ENCODE measurements at places on chromosomes 16 and 17.

GRCh38 chr17:82063424-82064415, 1.9 kb downstream of the DUS1L start:
- no peak for DNase-seq

- no peak for DNase-seq
Observed at GRCh38 chr16:49416001-49416675, 42.5 kb downstream of the C16orf78 start.

GRCh38 chr17:44636562-44636961, 19.7 kb upstream of the MEIOC start:
- no peak for DNase-seq

GRCh38 chr16:9092282-9092977, 986 bp downstream of the HAPSTR1 start:
- peak; percentile 26 for DNase-seq

- no peak for DNase-seq
Observed at GRCh38 chr17:74739227-74739831, 2.3 kb downstream of the RAB37 start.

GRCh38 chr16:1028056-1028455, 44.5 kb upstream of the SSTR5 start:
- DNase-seq, result no peak

GRCh38 chr17:73427198-73427597, 115.4 kb upstream of the CDC42EP4 start:
- DNase-seq, result no peak

DNA sequence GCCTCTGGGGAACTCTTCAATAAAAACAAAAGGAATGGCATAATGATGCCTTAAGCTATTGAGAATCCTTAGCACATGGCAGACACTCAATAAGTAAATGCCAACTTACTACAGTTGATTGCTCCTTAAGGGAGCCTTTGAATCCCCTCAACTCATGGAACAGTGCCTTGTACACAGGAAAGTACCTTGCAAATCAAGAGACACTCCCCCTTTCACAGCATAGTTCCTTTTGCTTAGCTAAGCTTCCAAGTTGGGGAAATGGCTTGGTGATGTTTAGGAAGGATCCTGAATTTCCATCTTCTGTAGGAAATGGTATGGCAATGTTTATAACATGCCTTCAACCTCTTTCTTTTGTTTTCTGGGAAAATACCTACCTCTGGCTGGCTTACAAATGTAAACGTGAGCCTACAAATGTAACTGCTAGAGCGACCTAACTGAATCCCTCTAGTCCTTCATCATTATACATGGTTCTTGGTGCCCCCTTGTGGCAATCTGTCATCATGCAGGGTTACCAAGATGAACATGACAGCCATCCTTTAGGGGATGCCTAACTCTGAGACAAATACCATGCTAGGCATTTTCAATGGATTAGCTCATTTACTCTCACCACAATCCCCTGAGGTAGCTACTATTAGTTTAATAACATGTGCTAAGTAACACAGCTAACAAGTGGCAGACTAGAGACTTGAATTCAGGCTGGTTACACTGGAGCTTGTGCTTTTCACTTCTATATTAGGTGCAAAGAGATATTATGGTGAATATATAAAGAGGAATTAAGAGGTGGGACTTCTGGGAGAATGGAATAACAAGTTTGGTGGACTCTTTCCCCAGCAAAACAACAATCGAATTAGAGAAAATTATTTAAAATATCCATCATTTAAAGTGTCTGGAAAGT, 65.0 kb downstream of the MMD start:
- peak; percentile 76 for DNase-seq

DNA sequence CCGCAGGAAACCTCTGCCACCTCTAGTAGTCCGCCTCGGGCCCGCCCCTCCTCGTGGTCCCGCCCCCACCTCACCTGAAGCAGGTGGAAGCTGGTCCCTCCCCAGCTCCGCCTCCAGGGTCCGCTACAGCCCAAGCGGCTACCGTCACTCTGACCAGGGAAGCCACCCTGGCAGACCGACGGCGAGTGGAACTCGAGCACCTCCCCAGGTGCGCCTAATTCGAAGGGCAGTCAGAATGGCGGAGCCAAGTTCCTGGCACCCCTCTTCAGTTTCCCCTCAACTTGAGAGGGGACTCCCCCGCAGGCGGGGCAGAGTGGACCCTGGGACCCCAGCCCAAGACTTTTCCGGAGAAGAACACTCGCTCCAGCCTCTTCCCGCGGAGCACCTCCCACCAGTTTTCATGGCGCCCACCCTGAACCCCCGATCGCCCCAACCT, 507 bp downstream of the FHOD1 start:
- no peak for DNase-seq

DNA sequence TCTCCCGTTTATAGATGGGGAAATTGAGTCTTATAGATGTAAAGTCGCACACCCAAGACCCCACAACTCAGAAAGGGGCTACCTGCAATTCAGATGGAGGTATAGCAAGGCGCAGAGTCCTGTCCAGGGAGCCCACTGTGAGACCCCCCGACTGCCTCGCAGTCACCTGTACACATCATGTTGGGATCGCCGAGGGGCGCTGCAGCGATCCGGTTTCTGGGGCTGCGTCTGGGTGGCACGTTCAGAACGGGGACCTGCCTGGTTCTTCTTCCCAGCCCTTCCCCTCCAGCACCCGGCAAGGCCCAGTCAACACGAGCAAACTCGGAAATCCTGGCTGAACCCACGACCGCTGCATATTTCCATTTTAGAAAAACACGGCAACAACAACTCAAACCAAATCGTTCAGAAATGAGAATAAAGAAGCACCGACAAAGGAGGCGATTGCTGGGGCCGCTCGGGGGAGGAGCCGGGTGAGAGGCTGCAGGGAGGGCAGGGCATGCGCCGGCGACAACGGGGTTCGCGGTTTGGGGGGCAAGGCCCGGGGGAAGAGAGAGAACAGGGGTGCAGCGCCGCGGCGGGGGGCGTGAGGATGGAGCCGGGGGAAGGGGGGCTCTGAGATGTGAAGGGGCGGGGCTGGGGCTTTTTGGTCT, 643 bp downstream of the HSDL1 start:
- peak; percentile 32 for DNase-seq

GRCh38 chr16:78163772-78164670, 64.6 kb downstream of the WWOX start:
- DNase-seq, result no peak

- DNase-seq, result no peak
Observed at GRCh38 chr16:24123275-24123674, 132.9 kb upstream of the CACNG3 start.

DNA sequence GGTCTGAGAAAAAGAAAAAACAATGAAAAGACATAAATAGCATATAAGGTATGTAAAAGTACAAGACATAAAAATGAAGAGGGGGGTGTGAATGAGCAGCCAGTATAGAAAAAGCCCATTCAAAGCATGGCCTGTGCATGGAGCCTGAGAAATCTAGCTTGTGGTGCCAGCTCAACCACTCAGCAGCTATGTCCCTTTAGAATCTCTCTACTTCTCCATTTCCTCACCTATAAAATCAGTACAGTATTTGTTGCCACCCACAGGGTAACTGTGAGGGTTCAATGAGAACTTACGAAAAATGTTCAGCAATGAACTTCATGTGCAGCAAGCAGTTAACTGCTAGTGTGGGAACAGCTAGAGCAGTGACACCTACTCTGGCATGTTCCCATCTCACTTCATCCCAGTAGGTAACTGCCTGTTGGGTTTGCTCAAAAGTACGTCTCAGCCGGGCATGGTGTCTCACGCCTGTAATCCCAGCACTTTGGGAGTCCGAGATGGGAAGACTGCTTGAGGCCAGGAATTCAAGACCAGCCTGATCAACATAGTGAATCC, 15.3 kb downstream of the CYTH1 start:
- no peak for DNase-seq

DNA sequence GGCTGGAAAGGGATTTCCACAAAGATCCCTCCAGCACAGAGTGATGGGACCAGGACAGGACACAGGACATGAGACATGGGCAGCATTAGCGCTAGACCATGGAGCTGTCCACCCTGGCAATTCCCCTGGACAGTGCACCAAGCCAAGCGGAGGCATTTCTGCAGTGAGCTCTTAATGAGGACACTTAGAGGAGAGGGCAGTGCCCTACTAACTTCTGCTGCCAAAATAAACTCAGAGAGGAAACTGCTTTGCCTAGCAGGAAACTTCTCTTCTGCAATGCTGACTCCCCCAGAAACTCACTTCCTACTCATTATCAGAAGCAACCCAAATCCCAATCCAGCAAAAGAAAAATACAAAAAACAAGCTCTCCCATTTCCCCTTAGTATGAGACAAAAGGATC, 119.2 kb downstream of the HS3ST2 start:
- no peak for DNase-seq

DNA sequence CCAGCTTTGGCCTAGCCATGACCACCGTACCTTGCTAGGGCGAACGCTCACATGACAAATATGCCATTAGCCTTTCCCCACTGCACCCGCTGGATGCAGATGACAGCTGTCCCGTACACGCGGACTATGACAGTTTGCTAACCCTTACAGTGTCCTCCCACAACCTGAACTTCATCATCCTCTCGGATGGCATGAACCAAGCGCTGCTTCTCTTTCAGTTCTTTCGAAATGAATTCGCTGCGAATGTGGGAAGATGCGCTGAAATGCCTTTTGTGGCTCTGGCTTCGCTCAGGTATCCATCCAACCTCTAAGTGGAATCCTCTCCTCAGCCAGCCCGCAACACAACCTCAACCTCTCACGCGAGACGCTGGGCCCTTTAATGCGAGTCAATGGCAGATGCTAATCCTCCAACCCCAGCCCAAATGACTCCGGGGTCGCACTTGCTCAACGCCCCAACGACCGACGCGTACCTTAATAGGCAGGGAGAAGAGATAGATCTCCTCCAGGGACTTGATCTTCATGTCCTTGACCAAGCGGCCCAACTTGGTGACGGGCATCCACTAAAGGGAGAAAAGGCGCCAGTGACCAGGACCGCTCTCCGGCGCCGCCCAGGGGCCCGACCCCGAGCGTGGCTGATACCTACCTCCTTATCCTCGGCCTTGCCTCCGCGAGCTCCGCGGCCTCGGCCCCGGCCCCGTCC, 670 bp downstream of the RPS2 start:
- no peak for DNase-seq

GRCh38 chr17:35775583-35775982, 14.9 kb downstream of the C17orf50 start:
- DNase-seq, result no peak

- DNase-seq, result no peak
Observed at GRCh38 chr17:4953451-4953961, 2.6 kb downstream of the ENO3 start.

DNA sequence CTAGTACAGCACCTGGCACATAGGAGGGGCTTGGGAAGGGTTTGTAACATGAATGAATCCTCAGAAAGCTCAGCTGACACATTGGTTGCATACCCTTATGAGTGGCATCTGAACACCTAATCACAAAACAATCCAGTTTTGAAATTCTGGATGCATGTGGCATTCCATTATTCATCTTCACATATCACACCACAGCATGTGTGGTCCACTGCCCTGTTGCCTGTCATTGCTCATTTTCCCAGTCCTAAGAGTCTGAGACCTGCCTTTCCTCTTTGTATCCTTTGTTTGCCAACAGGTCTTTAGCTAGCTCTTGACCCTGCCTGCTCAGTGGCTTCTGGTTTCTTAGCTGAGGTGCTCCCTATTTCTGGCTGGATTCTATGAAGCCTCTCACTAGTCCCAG, 170.8 kb upstream of the ASIC2 start:
- no peak for DNase-seq

- DNase-seq, result no peak
Observed at GRCh38 chr17:8375738-8376259, 705 bp downstream of the KRABD2 start.

- no peak for DNase-seq
Observed at GRCh38 chr16:57032931-57033330, 43.6 kb downstream of the NLRC5 start.

GRCh38 chr17:4666296-4666695, 24.8 kb upstream of the ALOX15 start:
- DNase-seq, result no peak

DNA sequence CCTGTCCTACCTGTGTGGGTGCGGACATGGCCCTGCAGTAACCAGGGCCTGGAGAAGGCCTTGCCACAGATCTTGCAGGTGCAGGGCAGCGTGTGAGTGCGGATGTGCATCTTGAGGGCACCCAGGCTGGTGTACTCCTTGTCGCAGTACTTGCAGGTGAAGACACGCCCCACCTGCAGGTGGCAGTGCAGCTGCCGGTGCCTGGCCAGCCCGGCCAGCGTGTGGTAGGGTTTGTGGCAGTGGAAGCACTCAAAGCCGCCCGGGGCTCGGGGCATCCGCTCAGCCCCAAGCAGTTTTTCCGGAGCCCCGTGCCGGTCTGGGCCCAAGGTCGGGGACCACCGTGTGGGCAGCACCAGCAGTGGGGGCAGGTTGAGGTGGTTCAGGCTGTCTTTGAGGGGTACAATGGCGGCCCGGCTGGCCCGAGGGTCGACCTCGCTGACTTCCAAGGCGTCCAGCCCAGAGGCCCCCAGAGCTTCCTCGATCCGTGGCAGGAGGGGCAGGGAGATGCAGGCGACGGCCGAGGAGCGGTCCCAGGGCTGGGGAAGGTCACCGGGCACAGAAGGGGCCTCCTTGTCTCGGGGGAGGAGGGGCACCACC, 5.1 kb downstream of the SNAI3 start:
- DNase-seq, result no peak

- no peak for DNase-seq
Observed at GRCh38 chr17:65593855-65594845, 32.7 kb upstream of the AXIN2 start.

GRCh38 chr17:327296-327695, 25.3 kb downstream of the RPH3AL start:
- DNase-seq, result no peak

- no peak for DNase-seq
Observed at GRCh38 chr16:49526860-49527365, 153.3 kb downstream of the C16orf78 start.

GRCh38 chr17:82003411-82004381, 19.0 kb downstream of the CENPX start:
- peak; percentile 32 for DNase-seq

DNA sequence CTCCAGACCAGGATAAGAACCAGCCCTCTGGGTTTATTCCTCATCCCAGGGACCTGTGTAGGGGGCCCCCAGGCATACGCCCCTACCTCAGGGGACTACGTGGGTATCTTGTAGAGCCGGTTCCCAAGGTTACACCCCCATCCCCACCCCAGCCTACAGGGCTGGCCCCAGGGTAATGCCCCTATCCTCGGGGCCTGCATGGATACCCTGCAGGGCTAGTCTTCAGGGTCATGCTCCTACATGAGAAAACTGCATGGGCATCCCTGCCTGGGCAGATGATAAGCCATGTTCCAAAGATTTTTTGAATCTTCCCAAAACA, 14.2 kb downstream of the HDAC5 start:
- DNase-seq, result no peak

GRCh38 chr17:71163121-71163812, 957.6 kb upstream of the SOX9 start:
- DNase-seq, result no peak

- no peak for DNase-seq
Observed at GRCh38 chr17:13753771-13754170, 152.0 kb upstream of the HS3ST3A1 start.

GRCh38 chr16:87487361-87487924, 5.4 kb downstream of the ZCCHC14 start:
- DNase-seq, result no peak

Measured in stimulated activated CD4-positive, alpha-beta T cell treated with anti-CD3 and anti-CD28 coated beads, Interleukin-2, amount 100 ng/mL, for 48 hours (primary cell).